Stimulated activated CD8-positive, alpha-beta memory T cell treated with anti-CD3 and anti-CD28 coated beads, Interleukin-4, amount 100 ng/mL, for 4 hours (primary cell): ENCODE measurements at places on chromosomes 5 and 9.

DNA sequence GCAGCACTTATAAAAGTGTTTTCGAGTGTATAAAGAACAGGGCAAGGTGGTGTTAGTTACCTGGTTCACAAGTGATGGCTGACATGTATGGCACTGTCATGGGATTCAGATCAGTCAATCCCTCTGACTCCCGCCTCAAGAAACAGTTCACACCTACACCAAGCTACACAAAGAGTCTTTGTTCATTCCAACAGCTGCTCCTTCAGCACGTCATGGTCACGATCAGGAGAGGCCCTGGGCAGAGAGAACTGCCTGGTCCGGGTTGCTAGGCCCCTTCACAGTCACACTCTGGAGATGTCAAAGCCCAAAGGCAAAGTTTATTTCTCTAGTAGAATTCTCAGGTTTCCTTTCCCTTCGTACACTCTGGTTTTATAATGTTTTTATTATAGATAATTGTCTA, 426.7 kb downstream of the ZSWIM6 start:
- no peak for DNase-seq

DNA sequence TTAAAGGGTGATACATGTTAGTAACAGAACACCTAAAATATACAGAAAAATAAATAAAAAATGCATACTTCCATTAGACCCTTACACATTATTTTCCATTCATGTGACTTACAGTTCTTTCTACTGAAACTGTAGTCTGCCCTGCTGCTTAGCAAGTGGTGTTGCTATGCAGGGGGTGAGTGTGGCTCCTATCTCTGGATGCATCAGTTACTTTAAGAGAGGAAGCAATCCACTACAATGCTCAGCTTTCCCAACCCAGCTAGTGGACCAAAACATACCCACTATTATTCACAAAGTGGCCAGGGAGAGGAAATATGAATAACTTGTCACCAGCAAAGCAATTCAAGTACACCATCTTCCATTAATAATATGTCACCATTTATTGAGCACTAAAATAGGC, 121.8 kb downstream of the DOCK2 start:
- no peak for DNase-seq

DNA sequence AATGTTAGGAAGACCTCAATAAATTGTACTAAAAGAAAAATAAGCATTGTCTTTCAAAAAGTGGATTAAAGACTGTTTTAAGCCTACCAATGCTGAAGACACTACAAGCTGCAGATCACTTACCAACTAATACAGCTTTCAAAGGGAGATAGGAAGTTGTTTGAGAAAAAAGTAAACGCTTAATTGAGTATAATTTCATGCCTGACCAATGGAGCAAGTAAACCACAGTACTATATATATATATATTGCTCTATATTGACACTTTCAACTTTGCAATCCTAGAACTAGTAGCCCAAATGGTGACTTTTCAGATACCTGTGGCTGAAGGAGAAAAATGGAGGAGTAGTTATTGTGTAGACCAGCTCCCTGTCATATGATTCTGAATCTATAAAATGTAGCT, 85.7 kb downstream of the FREM1 start:
- DNase-seq = no peak

DNA sequence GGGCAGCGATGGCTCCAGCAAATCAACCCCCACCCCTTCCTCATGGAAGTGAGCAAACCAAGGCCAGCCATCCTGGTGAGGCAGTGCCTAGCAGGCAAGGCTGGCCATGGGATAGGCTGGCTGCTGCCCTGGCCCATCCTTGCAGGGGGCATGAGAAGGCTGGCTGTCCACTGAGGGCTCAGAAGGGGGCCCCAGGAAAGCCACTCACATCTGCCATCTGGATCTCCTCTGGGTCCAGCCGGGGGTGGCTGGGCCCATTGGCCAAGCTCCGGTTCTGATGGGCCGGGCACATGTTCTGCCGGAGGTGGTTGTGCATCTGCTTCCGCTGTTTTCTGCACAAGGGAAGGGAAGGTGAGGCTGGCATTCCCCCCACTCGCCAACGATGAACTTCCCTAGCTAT, 57.1 kb downstream of the PSD2 start:
- no peak for DNase-seq

DNA sequence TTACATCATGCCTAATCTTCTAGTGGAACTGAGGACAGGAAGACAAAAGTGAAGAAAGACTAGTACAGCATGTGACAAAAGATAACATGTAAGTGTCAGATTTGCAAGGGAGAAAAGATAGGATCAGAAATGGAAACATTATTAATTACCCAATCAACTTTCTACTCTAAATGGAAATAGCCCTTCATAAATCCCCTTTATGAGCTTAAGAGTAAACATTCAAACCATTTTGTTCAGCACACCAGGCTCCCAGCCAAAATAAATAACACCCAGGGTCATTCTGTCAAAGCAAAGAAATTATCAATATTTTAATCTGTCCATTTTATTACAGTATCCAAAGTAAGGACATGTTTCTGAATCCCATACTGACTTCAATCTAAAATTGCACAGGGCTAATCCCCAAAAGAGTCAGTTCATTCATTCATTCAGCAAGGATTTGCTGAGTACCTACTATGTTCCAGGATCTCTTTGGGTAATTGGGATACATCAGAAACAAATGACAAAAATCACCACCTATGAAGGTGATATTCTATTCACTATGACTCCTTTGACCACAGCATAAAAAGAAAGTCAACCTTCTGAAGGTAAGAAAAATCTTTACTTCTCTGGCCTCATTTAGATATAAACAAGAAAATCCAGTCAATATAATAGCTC, 5.3 kb downstream of the PRELID2 start:
- DNase-seq = no peak

DNA sequence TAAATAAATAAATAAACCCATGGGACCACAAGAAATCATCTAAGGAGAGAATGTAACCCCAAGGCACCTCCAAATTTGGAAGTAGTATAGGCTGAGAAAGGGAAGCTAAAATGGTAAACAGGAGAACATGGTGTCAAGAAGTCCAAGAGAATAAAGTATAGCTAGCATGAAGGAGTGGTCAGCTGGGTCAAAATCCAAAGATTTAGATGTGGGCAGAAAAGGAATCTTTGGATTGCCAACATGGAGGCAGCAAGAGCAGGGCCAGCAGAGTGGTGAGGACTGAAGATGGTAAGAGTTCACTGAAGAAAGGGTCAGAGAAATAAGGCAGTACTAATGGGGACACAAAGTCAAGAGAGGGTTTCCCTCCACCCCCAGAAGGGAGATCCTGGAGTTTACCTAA, 53.0 kb downstream of the TSSK1B start:
- no peak for DNase-seq

DNA sequence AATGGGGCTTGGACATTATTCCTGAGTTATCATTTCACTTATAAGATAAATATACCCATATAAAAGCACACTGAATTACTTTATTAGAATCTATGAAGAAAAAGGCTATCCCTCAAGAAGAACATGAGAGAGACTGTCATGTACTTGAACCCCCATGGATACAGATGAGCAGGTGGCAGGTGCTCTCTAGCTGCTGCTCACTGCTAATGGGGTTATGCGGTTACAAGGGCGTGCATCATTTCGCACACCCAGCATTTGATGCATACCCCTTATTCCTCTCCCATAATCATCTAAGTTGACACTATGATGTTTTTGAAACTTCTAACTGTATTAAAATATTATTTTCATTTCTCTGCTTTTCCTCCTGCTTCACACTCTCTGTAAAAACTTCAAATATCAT, 16.4 kb downstream of the ITK start:
- no peak for DNase-seq

GRCh38 chr5:71586052-71586940, 844 bp upstream of the MCCC2 start:
- no peak for DNase-seq

DNA sequence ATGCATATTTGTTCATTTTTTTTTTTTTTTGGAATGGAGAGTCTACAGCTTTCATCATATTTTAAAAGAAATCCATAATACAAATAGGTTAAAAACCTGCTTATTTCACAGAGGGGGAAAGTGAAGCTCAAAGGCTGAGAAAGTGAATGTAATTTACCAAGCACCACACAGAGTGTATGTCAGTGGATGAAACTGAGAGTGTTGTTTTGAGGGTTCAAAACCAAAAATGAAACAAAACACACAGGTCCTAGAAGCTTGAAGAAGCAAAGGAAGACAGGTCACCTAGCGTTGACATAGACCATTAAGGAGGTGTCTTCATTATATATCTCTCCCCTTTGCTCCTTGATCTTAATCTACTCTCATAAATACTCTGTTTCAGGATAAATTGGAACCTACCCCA, 7.5 kb downstream of the NMUR2 start:
- no peak for DNase-seq

- DNase-seq = no peak
Observed at GRCh38 chr9:21965401-21965951, 28.7 kb downstream of the CDKN2A start.

- no peak for DNase-seq
Observed at GRCh38 chr5:115599502-115599901, 2.8 kb downstream of the TICAM2 start.

- no peak for DNase-seq
Observed at GRCh38 chr9:94084314-94084713, at the start of gene PTPDC1. Gene PTPDC1 (plus strand): TSS chr9:94084464. CDS start chr9:94084531, 67 bp downstream.

GRCh38 chr5:178353461-178353860, 120.9 kb upstream of the PHYKPL start:
- DNase-seq = no peak

DNA sequence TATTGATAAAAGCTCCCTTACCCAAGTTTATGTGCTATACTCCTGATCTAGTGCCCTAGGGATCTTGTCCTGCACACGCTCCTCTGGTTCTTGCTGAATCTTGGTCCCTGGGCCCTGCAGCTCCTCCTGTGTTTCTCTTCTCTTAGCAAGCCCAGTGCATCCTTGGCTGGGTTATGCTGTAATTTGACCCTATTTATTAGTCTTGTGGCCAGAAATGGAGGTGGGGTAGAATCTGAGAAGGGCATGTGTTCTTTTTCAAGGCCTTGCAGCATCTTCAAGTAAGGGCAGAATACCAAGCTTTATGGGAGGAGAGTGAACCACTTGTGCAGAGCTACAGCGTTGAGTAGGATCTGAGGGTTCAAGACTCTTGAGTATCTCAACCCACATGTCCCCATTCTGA, 366.8 kb downstream of the FAM170A start:
- no peak for DNase-seq

DNA sequence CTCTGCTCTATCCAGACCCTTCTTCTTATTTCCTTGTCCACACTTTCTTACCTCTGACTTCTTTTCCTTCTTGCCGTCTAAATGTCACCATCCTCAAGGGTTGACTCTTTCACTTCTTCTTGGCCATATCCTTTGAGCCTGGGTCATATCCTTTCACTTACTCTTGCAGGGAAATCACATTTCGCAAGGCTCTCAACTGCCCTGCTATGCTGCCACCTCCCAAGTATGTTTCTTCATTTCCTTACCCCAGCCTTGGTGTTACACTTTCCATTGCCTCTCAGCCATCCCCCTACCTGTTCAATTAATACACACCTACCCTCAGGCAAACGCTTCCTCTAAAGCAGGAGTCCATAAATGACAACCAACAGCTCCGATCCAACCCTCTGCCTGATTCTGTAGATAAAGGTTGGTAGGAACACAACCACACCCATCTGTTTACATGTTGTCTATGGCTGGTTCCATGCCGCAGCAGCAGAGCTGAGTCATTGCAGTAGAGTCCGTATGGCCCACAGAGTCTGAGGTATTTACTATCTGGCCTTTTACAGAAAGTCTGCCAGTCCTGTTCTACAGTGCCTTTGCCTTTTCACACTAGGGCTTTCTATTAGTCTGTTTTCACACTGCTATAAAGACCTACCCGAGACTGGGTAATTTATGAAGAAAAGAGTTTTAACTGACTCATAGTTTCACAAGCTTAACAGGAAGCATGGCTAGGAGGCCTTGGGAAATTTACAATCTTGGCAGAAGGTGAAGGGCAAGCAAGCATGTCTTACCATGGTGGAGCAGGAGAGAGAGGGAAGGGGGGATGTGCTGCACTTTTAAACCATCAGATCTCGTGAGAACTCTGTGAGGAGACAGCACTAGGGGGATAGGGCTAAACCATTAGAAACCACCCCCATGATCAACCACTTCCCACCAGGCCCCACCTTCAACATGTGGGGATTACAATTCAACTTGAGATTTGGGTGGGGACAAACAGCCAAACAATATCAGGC, 97.9 kb downstream of the SV2C start:
- DNase-seq = no peak

DNA sequence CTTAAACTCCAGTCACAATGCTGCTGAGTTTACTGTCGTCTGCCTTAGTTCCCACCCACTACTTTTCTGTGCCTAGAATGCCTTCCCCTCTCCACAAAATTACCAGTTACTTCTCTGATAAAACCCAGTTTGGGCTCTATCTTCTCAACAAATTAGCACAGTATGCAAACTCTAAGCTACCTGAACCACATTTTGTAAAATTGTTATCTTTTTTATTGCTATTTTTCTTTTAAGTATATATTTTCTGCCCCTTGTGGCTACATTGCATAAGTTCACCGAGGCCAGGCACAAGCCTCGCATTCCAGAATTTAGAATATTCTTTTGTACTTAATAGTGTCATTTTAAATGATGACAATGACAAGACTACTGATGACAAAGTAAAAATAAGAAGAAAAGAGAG, 60.0 kb downstream of the POU5F2 start:
- no peak for DNase-seq

DNA sequence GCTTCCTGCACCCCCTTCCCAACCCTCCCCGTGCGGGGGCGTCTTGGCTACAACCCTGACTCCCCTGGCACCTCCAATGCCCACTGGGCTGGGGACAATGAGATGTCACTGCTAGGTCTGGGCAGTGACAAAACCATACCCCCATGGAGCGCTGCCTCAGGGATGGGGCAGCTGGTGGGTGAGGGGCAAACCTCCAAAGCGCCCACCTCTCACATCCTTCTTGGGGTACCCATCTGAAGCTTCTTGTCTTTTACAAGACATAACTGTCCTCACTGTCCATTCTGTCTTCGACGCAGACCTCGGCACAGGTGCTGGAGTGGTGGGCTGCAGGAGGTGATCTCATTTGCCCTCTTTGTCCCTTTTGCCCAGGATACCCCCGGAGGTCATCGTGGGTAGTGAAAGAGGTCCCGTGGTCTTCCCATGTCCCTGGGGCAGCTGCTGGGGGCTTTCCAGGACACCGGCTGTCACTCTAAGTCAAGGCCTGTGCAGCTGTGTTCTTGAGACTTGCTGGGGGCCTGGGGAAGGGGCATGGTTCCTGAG, 27.8 kb upstream of the CSF1R start:
- DNase-seq = no peak

- DNase-seq = no peak
Observed at GRCh38 chr9:3035579-3036332, 191.9 kb upstream of the PUM3 start.

GRCh38 chr9:21812415-21812814, 10.0 kb downstream of the MTAP start:
- DNase-seq = no peak

DNA sequence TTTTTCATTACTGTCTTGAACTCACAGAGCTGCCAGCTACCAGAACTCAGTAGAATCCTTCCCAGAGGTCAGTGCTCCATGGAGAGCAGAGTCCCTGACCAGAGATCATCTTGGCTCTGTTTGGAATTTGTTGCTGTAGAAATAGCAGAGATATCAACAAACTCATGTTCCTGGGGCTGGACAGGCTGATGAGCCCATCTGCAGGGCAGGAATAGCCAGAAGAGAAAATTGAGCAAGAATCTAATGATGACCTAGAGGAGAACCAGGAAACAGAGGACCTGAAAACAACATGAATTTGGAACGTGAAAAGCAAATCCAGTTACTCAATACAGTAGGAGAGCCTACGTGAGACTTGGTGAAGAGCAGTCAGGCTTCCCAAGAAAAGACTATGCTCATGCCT, 437.8 kb downstream of the PLK2 start:
- no peak for DNase-seq
